Effector CD4-positive, alpha-beta T cell (primary cell): ENCODE measurements at places on chromosomes 3 and 15.

- DNase-seq, result no peak
Measured at GRCh38 chr15:80487839-80488390, 83.7 kb downstream of the ARNT2 start.

GRCh38 chr3:184771301-184772127 is 40.5 kb upstream of the VPS8 start:
- no peak for DNase-seq

GRCh38 chr15:66050264-66050663 is 181.0 kb downstream of the RAB11A start:
- no peak for DNase-seq

DNA sequence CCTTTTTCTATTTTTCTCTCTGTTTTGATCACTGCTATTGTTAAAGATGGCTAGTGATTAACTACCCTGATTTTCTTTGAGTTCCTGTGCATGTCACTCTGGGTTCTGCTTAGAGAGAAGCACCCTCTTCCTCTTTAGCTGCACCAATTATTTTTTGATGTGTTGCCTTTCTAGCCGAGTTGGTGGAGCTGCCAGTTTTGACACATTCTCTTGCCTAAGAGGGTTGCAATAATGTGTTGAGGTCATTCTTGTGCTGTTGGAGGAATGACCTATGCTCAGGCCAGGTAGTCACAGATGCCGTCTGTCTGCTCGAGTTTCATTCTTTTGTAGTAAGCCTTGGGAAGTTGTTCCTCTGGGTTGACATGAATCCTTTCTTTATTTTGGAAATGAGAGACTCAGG is 84.6 kb upstream of the DPH6 start:
- DNase-seq, result no peak

- no peak for DNase-seq
Measured at GRCh38 chr15:92706201-92706600, 50.6 kb upstream of the FAM174B start.

- no peak for DNase-seq
Measured at GRCh38 chr15:74326746-74327145, 40.7 kb downstream of the CYP11A1 start.
